ENCODE measurements at places on chromosomes 5 and 9.

GRCh38 chr5:102759289-102759688, 4.2 kb downstream of the PAM start:
- DNase-seq, result no peak

GRCh38 chr9:93684806-93685543, 108.6 kb downstream of the PHF2 start:
- no peak for DNase-seq

DNA sequence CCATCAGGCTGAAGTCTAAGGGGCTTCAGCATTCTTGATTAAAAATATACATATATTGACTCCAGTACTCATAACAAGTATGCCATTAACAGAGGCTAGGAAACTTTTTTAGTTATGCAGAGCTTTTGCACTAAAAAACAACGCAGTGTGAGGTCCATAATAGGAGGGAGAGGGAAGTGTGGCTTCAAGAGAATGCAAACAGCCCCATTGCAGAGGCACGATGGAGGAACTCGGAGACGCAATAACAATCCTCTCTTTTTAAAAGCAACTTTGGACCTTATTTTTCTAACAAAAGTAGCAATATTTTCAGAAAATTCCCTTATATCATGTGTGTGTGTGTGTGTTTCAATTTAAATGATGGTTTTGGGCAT, 150.0 kb upstream of the PTCH1 start:
- DNase-seq, result no peak

DNA sequence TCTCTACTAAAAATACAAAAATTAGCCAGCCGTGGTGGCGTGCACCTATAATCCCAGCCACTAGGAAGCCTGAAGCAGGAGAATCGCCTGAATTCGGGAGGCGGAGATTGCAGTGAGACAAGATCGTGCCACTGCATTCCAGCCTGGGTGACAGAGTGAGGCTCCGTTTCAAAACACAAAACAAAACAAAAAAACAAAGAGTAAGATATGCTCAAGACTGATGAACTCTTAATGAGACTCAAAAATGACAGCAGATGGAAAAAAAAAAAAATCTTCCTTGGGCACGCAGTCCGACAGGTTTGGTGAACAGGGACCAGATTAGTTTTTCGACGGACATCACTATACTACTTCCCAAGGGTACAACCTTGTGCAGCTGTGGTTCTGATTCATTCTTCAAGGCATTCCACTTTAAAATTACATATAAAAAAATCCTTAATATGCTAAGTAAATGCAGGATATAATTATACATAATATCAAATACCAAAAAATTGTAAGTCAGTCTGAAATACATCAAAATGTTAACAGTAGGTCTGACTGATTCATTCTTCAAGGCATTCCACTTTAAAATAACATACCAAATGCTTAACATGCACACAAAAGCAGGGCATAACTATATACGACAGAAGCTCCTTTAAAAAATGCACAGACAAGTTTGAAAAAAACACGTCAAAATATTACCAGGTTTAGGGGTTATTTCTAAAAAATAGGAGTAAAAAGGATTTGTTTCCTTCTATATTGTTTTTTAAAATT, 12.3 kb downstream of the PSIP1 start:
- DNase-seq, result no peak

GRCh38 chr5:116395226-116395625, 179.4 kb downstream of the SEMA6A start:
- DNase-seq, result no peak

- no peak for DNase-seq
Observed at GRCh38 chr5:41094871-41095270, 23.7 kb upstream of the MROH2B start.

GRCh38 chr9:101512116-101512515, 21.5 kb upstream of the RNF20 start:
- DNase-seq, result no peak

GRCh38 chr5:5270958-5271785, 131.0 kb downstream of the ADAMTS16 start:
- DNase-seq, result peak; percentile 99

DNA sequence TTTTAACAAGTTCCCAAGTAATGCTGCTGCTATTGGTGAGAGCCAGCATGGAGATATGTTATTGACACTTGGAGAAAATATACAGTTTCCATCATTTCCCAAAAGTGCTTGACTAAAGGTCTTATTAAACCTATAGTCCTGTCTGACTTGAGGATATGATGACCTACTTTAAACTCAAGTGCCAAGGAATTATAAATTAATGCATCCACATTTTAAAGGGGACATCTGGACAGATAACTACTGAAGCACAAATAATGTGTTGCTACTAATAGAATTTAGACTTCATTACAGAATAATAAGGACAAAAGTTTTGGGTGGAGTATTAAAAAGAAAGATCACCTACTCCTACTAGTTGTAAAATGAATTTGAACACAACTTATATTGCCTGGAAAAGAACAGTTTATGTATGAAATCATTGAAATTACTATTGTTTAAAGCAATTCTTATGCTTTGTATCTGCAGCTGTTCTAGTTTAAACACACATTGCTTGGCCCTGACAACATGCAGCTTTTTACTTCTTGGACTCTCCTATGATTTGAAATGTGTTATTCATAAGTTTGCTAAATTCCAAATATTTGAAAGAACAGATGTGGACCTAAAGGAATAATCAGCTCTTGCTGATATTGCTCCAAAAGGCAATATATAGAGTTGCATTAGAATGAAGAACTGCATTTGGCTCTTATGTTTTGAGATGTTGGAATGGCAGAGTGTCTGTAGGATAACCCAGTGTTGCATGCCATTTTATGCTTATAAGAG, 73.4 kb downstream of the SGCD start:
- DNase-seq, result no peak

DNA sequence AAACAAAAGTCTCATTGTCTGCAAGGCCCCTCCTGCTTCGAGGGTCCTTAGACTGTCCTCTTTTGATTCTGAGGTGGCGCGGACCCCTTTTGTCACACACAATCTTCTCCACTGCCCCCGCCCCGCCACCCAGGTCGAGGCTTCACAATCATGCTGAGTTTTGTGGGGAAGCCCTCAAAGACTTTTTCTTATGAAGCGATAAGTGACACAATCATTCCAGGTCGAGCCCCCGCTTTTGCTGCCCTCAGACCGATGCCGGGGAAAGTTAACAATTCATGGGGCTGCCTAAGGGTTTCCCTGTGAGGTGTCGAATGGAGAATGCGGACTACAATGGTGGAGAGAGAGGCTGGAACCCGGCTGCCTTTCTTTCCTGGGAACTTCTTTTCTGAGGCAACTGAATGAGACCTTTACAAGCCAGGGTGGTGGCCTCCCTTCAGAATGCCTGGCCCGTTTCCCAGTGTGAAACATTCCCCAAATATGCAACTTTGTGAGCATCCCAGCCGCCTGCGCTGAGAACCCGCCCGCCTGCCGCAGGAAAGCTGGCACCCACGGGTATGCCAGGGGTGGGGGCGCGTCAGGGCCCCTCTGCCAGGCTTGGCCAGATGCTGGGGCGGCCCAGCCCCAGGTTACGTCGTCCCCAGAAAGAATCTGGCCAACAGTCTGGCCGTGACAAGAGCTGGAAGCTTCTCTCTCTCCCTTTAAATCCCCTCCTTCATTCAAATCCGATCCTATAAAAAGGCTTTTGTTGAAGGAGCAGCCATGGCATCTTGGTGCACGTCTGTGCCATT, 71.9 kb downstream of the MAP1B start:
- DNase-seq, result peak; percentile 85

DNA sequence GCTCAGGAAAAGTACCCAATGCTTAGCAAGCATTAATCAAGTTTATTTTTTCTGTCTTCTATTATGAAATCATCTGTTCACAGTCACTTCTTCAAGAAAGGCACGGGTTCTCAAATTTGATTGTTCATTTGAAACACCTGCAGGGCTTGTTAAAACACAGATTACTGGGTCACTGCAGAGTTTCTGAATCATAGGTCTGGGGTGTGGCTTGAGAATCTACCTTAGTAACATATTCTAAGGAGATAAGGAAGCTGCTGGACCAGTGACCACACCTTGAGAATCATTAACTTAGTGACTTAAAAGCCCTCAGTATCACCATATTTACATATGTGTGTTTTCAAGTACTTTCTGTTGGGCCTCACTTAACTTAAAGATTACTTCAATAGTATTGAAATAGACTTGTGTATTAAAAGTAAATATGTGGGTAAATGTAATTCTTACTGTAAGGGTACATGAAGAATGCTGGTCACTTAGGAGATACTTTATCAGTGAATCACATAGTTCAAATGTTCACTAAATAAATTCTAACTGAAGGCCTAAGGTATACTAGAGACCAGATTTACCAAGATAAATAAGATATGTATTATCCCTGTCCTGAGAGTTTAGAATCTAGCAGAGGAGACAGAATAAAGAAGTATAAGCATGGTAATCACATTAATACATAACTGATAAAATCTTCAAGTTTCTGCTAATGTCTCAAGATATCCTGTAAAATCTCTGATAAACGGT, 1342.1 kb upstream of the C9orf72 start:
- DNase-seq, result no peak

GRCh38 chr9:124342776-124343485, 72.3 kb downstream of the PSMB7 start:
- no peak for DNase-seq

- no peak for DNase-seq
Observed at GRCh38 chr9:107422189-107423185, 67.1 kb downstream of the KLF4 start.

- DNase-seq, result no peak
Observed at GRCh38 chr5:176553260-176554085, 4.3 kb downstream of the CDHR2 start.

DNA sequence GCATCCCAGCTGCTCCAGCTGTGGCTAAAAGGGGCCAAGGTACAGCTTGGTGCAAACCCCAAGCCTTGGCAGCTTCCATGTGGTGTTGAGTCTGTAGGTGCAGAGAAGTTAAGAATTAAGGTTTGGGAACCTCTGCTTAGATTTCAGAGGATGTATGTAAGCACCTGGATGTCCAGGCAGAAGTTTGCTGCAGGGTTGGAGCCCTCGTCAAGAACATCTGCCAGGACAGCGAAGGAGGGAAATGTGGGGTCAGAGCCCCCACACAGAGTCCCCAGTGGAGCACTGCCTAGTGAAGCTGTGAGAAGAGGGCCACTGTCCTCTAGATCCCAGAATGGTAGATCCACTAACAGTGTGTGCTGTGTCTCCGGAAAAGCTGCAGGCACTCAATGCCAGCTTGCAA, 236.2 kb upstream of the ADRA1B start:
- no peak for DNase-seq

GRCh38 chr9:123387686-123388085, 31.7 kb downstream of the CRB2 start:
- DNase-seq, result no peak

Measured in RWPE2 (cell line).